Hindlimb muscle (tissue), 1 donor: ENCODE measurements at places on chromosomes 16 and 17.

- no peak for DNase-seq
These were observed 2.7 kb upstream of the SPAG7 start for GRCh38 chr17:4970273-4970672.

- DNase-seq = no peak
These were observed at the start of gene BICDL2 for GRCh38 chr16:3036726-3037315. Gene BICDL2, minus strand, starts transcription at chr16:3036944. Its CDS starts 1,448 bp downstream, at chr16:3035496.

DNA sequence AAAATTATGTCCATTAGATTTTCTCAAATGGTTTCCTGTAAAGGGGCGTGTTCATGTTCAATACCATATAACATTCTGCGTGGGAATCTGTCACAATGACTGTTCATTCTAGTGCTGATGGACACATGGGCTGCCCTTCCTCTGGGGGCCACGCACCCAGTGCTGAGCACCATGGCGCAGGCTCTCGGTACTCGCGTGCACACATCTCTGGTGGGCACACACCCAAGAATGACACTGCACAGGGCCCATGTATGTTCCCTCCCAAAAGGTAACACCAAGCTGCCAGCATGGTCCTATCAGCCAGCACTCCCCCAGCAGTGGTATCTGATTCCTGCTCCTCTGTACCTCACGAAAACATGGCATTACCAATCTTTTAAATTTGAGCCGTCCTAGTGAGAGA lies 13.7 kb downstream of the B9D1 start:
- no peak for DNase-seq

DNA sequence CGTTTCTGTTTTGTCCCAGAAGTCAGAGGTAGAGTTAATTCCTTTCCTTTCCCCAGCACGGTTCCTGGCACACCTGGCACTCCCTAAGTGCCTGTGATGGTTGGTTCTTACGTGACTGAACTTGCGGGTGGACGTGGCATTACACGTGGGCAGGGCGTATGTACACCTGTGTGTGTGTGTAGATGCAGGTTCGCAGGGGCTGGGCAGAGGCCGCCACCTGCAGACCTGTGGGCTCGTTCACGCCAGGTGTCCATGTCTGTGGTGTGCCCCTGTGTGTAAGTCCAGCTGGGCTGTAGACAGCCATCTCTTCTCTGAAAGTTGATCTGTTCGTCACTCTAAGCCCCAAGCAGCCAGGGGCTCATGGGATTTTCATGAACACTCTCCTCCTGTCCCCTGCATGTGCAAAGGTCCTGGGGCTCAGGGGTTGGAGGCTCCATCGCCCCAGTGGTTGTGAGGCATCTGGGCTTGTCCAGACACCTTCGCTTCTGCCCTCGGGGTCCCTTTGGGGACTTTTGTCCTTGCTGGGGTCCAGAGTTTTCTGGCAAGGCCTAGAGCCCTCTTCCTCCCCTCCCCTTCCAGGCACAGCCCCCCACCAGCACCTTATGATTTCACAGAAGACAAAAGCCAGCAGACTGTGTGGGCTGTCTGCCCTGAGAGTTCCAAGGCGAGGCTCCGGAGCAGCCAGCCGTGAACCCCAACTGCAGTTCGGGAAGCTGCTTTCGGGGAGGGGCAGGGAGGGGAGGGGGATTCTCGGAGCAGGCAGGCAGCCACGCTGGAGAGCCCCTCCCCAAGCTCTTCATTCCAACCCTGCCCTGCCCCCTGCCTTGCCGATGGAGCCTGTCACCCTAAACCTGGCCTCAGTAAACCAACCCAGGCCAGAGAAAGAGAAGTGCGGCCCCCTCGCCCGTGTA lies 5.4 kb upstream of the FSCN2 start:
- no peak for DNase-seq

DNA sequence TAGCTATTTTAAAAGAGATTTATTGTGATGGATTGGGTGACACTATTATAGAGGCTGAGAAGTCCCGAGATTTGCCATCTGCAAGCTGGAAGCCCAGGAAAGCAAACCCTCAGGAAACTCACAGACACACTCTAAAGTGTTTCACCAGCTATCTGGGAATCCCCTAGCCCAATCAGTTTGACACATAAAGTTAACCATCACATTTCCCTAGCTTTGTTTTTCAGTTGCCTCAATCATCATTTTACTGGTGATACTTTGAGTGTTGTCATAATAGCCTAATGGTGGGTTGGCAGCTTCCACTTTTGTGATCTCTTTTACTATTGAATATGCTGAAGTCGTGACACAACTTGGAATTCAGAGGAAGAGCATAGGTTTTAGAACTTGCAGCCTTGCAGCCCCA lies 1.8 kb downstream of the SGF29 start:
- DNase-seq = no peak

GRCh38 chr17:2926019-2926650 lies 129.9 kb downstream of the RAP1GAP2 start:
- DNase-seq = no peak

DNA sequence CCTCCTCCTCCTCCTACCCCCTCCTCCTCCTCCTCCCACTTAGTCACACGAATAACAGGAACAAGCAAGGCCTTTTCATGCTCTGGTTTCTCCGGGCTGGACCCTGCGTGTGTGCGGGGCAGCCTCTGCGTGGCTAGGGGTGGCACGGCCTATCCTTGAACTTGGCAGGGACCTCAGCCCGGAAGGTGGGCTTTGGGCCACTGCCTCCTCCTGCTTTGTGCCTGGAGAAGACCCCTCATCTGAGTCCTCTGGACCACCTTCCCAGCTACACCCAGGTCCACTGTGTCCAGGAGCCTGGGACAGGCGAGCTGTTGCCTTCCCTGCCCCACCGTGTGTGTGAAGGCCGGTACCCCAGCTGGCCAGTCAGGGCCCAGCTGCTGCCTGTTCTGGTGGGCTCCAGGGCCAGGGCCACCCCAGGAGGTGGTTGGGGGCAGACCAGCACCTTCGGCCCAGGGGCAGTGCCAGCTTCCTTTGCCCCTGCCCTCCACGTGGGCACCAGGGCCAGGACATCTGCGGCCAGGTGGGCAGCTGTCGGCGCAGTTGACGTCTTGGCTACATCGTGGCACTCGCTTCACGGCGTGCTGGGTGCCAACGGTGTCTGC lies 35.4 kb downstream of the GINS2 start:
- DNase-seq = no peak

- DNase-seq = peak; percentile 76
These were observed 32.0 kb downstream of the KDM8 start for GRCh38 chr16:27235055-27235937.

DNA sequence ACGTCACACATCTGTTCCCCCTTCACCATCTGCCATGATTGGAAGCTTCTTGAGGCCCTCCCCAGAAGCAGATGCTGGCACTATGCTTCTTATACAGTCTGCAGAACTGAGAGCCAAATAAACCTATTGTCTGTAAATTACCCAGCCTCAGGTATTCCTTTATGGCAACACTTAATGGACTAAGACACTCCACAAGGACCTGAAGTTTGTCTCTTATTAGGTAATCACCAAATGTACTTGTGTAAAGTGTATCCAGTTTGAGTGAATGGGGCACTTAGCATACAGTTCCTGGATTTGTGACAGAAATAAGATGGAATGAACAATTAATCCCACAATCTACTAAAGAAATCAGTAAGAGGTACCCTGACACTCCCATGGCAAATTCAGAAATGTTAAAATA lies 105.3 kb downstream of the SLC39A11 start:
- no peak for DNase-seq

GRCh38 chr16:22075776-22076175 lies 16.6 kb upstream of the VWA3A start:
- no peak for DNase-seq

GRCh38 chr16:87740441-87740840 lies 25.3 kb downstream of the KLHDC4 start:
- no peak for DNase-seq

GRCh38 chr17:13650096-13650675 lies 48.5 kb upstream of the HS3ST3A1 start:
- DNase-seq = no peak

GRCh38 chr16:72092832-72093447 lies 480 bp downstream of the TXNL4B start:
- DNase-seq = peak; percentile 19

DNA sequence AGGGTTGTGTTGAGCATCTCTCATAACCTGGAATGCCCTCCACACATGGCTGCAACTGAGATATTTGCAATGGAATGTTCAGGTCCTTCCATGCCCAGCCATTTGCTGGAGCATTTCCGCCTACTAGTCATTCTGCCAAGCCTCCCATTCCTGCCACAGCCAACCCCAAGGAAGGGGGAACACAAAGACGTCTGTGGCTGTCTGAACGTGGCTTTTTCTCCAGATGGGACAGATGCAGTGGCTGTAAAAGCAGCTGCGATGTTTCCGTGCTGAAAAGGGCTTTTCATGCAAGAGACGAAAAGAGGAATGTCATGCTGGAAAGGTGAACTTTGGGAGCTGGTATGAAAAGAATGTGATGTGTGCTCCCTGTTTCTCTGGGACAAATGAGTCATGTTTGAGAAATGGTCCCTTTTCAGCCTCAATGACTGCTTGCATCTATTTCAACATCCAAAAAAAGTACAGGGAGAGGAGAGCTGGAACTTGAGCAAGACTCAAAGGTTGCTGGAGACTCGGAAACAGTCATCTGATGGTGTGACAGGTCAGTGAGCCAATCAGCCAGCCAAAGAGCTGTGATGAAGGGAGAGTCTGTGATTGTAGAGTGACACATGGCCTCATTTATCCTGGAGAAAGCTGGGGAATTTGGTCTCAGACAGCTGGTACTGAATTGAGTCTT lies 208.9 kb downstream of the SHISA9 start:
- no peak for DNase-seq

DNA sequence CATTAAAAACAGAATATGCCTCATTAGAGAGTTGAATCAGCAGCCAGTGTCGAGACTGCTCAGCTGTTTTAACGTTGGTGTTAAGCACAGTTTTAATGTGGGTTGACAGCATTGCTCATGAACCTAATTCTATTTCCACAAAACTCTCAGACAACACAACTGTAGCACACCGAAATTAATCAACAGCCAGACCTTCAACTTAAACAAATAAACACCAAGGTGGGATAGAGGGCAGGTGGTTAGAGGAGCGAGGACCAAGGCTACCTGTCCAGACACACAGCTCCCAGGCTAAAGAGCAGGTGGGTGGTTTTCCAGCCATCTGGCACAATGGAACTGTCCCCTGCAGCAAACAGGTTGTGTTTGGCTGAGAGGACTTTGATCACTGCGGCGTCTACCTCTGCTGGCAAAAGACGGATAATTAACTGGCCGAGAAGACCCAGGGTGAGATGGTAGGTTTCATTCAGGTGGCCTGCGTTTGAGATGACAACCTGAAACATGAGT lies 69.6 kb upstream of the ATP2A3 start:
- no peak for DNase-seq

DNA sequence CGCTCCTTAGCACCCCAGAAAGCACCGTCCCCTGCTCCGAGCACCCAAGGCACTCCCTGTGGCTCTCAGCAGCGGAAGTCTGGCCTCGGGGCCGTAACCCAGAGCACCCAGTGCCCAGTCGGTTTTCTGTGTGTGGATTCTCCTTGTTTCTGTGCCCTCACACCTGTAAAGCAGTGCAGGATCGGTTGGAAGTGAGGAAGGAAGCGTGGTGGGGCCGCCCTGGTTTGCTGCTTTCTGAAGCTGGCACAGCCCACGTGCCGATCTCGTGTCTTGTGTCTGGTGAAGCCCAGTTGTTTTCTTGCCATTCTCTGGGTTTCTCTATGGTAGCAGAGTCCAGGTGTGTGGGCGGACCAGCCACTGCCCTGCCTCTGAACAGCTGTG lies 3.7 kb downstream of the ACSF3 start:
- no peak for DNase-seq

GRCh38 chr16:85029408-85029784 lies 1.8 kb downstream of the KIAA0513 start:
- DNase-seq = no peak

DNA sequence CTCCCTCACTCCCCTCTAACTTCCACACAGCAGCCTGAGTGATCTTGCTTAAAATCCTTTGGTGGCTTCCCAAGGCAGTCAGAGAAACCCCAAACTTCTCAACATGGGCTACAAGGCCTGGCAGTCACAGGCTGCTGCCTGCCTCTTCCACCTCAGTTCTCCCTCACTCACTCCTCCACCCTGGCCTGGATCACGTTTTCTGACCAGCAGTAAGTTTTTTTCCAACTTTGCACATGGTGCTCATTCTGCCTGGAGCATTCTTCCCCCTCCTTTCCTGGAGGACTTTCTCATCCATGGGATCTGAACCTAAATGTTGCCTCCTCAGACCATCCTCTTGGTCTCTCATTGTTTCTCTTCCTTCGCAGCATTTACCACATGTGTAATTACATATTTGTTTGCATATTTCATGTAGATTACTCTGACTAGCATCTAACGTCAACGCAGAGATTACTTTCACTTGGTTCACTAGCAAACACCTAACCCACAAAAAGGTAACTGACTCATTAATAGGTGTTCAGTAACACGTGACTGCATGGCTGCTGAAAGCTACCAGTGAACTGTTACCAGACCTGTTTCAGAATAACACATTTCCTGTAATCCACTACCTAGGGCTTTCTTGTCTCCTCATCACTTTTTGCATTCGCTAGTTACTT lies 17.1 kb downstream of the GNA13 start:
- DNase-seq = no peak

DNA sequence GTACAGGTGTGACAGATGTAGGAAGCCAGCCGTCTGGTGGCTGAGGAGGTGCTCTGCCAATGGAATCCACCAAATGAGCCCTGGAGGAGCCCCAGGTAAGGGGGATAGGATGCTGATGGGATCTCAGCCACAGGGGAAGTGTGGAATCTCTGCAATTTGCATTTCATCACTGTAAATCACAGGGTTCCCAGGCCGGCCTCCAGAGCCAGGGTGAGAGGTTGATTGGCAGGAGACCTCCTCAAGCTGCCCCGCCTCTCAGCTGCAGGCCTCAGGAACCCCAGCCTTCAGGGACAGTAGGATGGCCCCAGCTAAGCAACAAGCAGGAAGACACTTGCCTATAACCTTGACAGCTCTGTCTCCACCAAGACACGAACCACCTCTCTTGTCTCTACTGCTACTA lies 39.4 kb downstream of the RTN4RL1 start:
- no peak for DNase-seq

DNA sequence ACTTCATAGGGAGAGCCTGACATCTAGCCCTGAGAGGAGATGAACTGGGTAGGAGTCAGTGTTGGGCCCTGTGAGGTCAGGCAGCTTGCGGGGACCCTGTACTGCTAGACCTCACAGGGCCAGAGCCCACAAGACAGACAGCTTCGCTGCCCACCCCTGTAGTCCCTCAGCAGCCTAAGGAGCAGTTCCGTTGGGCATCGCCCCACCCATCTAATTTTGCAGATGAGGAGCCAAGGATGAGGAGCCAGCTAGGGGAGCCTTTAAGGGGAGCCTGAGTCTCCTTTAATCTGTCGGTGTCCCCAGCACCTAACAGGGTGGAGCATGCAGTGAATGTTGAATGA lies 755 bp upstream of the TUFM start:
- no peak for DNase-seq

GRCh38 chr16:85088570-85089199 lies 23.6 kb downstream of the CIBAR2 start:
- DNase-seq = no peak

- no peak for DNase-seq
These were observed 21.5 kb downstream of the DCAF7 start for GRCh38 chr17:63571632-63572310.
